ENCODE measurements at places on chromosomes 2 and 18. TPM values are rescaled to one million over a fixed set of nuclear protein-coding genes. Genes with fewer than 3 reads are reported as not detected.

PTPRM gene
- total RNA-seq: 48.6 TPM

ACOXL gene
- total RNA-seq: not detected

CCDC68 gene
- 9.1 TPM for total RNA-seq

CNDP1 gene
- total RNA-seq: not detected

SCG2 gene
- total RNA-seq: 0.97 TPM

DNAJC5G gene
- total RNA-seq: not detected

SH3BP4 gene
- total RNA-seq: 115 TPM

RBM44 gene
- total RNA-seq: 0.97 TPM

RAMP1 gene
- total RNA-seq: 35.0 TPM

PRPF40A gene
- 135 TPM for total RNA-seq

ELOA2 gene
- not detected for total RNA-seq

DYNAP gene
- total RNA-seq: not detected

CLHC1 gene
- total RNA-seq: 14.8 TPM

PUM2 gene
- 33.5 TPM for total RNA-seq

HSPD1 gene
- total RNA-seq: 118 TPM

IL37 gene
- not detected for total RNA-seq

SERPINB11 gene
- total RNA-seq: not detected

ZNF521 gene
- total RNA-seq: 11.3 TPM

CD226 gene
- total RNA-seq: 0.97 TPM

PFN4 gene
- total RNA-seq: 0.64 TPM

MTX2 gene
- total RNA-seq: 16.8 TPM

CPLX4 gene
- under 0.01 TPM for total RNA-seq

RFX8 gene
- 1.7 TPM for total RNA-seq

GIGYF2 gene
- total RNA-seq: 46.4 TPM

METAP1D gene
- 9.3 TPM for total RNA-seq

PAPOLG gene
- total RNA-seq: 20.3 TPM

MLPH gene
- 40.6 TPM for total RNA-seq

SULT1C2 gene
- not detected for total RNA-seq

PLA2R1 gene
- total RNA-seq: 13.0 TPM

UCN gene
- 0.43 TPM for total RNA-seq

INHBB gene
- under 0.01 TPM for total RNA-seq

ASB18 gene
- total RNA-seq: not detected

SLC23A3 gene
- total RNA-seq: 0.64 TPM

TMEM178A gene
- 0.43 TPM for total RNA-seq
